Activated CD8-positive, alpha-beta memory T cell treated with anti-CD3 and anti-CD28 coated beads for 4 hours (primary cell): ENCODE measurements at places on chromosomes 4 and X.

- no peak for DNase-seq
Measured at GRCh38 chrX:112819008-112819640, 21.5 kb downstream of the AMOT start.

- DNase-seq, result no peak
Measured at GRCh38 chr4:94728056-94728766, 29.5 kb upstream of the BMPR1B start.

DNA sequence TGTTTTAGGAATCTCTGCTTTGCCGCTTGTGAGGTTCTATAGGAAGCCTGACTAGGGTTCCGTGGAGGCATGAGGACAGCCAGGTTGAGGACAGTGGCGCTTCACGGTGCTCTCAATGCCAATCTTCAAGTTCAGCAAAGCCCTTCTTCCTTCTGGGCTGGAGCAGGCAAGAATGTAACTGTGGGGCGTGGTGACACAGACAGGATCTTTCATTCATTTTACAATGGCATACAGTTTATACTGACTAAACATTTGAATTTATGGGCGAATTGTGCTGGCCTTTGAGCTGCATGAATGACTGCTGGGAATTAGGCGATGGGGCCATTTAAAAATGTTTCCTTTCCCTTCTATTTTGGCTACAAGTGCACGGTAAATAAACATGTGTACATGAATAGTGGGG, 2.9 kb upstream of the NHS start:
- no peak for DNase-seq

- DNase-seq, result no peak
Measured at GRCh38 chr4:77613267-77613666, 7.6 kb downstream of the CXCL13 start.

GRCh38 chr4:15690020-15690809, 8.6 kb downstream of the FAM200B start:
- no peak for DNase-seq

DNA sequence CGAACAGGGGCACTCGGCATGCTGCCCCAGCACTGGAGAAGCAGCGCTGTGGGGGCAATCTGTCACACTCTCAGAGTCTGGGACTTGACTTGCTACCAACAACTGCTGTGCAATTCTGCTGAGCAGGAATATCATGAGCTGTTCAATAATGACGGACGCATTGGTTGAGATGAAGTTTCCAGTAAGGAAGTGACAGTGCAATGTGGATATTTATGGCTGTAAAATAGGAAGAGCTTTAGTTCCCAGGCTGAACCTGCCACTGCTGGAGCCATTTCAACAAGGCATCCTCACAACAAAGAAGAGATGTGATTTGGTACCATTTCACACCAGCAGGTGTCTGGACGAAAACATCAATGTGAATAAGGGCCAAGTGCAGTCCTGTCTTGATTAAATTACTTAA, 24.2 kb downstream of the CHST7 start:
- no peak for DNase-seq
